Right kidney (tissue), 9 donors: ENCODE measurements at places on chromosomes 11 and 22.

- DNase-seq: no peak
These were observed 134.9 kb downstream of the NXPE2 start for GRCh38 chr11:114813189-114813718.

DNA sequence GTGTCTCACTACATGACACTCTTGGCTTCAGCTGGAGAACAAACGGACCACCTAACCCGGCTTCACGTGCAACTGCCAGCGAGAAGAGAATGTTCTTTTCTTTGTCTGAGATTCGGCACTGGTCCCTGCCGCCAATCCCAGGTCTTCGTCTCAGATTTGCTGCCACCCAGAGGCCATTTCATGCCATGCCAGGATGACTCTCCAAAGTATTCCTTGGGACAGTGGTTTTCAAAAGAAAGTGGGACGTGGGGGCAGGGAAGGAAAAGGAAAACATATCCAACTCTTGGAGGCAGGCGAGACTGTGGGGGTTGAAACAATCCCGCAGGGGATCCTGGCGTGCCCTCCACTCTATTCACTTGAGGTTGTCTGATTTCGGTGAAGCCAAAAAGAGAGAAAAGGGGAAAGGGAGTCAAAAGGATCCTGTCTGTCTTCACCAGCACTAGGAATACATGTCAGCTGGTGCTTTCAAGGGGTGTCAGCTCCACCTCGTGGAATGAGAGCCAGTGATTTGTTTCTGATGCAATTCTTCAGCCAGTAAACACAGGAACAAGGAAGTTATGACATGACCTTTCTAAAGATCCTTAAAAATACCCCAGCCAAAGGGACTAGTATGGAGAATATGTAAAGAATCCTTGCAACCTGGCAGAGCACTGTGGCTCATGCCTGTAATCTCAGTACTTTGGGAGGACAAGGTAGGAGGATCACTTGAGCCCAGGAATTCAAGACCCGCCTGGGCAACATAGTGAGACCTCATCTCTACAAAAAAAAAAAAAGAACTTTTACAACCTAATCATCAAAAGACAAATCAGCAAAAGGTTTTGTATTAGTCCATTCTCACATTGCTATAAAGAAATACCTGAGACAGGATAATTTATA is 41.0 kb upstream of the APLNR start:
- peak; percentile 68 for DNase-seq

- DNase-seq: no peak
These were observed 304.2 kb upstream of the ZC3H12C start for GRCh38 chr11:109788948-109789490.

DNA sequence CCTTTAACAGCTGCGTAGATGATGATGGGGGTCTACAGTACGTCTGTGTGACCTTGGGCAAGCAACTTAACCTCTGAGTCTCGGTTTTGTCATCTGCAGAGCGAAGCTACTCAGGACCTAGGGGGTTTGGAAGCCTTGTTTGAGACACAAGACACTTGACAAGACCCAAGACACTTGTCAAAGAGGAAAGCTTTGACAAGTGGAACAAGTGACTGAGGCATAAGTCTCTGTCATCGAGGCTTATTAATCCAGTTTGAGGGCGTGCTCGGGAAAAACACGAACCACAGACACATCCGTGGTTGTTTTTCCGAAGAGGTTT is 732 bp upstream of the PC start:
- DNase-seq: no peak

- DNase-seq: no peak
These were observed 70.9 kb upstream of the OR5AK2 start for GRCh38 chr11:56917708-56918400.

GRCh38 chr11:125952973-125953372 is 7.1 kb downstream of the VSIG10L2 start:
- no peak for DNase-seq

- no peak for DNase-seq
These were observed at the start of gene ZP1 for GRCh38 chr11:60866911-60867870. Gene ZP1, plus strand, starts transcription at chr11:60867542. Its CDS starts 20 bp downstream, at chr11:60867562.

GRCh38 chr11:64472593-64473455 is 113.9 kb downstream of the RPS6KA4 start:
- no peak for DNase-seq

DNA sequence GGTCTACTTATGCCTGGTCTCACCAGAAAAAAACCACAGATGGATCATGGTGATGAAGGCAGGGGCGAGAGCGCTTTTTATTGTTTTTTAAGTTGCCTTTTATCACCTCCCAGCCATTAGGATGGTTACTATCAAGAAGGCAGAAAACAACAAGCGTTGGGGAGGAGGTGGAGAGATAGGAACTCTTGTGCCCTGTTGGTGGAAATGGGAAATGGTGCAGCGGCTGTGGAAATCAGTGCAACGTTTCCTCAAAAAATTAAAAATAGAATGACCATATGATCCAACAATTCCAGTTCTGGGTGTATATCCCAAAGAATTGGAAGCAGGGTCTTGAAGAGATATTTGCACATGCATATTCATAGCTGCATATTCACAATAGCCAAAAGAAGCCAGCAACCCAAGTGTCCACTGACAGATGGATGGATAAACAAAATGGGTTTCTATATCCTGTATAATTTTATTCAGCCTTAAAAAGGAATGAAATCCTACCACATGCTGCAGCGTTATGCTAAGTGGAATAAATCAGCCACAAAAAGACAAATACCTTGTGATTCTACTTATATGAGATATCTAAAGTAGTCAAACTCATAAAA is 20.5 kb upstream of the ACRV1 start:
- no peak for DNase-seq

DNA sequence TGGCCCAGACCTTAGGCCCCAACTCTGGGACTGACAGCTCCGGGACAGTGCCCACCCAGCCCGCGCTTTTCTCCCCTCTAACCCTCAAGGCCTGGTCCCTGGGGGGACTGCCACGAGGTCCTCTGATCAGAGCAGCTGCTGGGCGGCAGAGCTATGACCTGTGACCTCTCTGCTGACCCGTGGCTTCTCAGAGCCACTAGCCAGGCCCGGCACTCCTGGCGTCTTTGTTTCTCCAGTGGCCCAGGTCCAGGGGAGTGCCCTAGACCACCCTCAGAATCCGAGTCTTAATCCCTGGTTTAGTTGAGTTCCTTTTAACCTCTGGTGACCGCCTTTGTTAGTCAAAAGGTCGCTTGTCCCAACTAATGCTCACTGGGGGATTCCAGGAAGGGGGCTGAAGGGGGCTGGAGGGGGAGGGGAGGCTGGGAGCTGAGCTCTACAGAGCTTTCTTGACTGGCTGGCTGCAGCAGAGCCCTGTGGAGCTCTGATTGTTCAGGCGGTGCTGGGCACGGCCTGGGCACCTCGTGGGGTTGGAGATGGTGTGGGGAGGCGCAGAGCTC is 1.2 kb downstream of the FBLN1 start:
- no peak for DNase-seq

- DNase-seq: no peak
These were observed 40.5 kb upstream of the STK33 start for GRCh38 chr11:8634498-8634897.

- DNase-seq: no peak
These were observed 378.4 kb downstream of the DDX10 start for GRCh38 chr11:109043315-109043714.

- no peak for DNase-seq
These were observed 69.2 kb upstream of the CCDC90B start for GRCh38 chr11:83355391-83355790.

GRCh38 chr11:27557226-27557625 is 50.7 kb upstream of the LIN7C start:
- DNase-seq: no peak

DNA sequence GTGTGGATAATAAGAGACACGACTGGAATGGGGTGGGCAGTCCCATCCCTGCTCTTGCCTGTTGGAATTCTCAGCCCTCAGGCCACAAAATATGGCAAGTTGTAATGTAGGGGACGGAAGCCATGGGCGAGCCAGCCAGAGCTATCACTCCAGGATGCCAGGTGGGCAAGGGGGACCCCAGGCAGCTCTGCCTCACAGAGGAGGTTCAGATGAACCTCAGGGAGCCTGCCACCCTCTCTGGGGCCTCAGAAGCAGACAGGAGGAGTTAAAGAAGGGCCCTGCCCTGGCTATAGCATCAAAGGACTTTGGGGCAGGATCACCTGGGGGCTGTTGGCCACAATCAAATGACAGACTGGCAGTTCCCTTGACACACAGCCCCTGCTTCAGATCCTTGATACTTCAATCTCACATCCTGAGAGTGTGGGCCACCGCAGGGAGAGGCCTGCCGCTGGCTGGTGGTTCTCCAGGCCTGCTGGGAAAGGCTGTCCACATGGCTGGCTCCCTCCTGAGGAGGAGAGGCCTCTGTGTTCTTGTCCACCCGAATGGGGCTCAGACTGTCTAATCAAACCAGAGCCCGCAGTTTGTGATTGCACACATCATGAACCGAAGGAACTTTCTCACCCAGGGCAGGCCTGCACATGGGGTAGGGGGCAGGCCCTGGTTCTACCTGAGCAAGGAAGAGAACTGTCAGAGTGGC is 31.4 kb downstream of the IGLL1 start:
- no peak for DNase-seq

DNA sequence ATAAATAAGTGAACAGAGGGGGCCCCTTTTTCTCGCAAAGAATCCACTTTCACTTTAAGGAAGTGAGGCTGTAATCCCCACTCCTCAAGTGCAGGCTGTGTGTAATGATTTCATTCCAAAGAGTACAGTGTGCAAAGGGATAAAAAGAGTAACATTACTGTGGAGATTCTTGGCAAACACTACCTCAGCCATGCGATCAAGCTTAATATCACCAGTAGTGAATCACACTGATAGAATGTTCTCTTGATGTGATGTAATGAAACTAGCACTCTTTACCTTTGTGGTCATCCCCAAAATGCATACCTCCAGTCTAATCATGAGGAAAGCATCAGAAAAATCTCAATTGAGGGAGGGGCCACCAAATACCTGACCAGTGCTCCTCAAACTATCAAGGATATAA is 246.1 kb upstream of the CHORDC1 start:
- no peak for DNase-seq

- DNase-seq: peak; percentile 60
These were observed 2.3 kb upstream of the TBX1 start for GRCh38 chr22:19757985-19758895.

- no peak for DNase-seq
These were observed 391.5 kb downstream of the CADM1 start for GRCh38 chr11:115112754-115113153.
